ENCODE measurements at places on chromosomes 3 and 15. TPM values are rescaled to one million over a fixed set of nuclear protein-coding genes. Genes with fewer than 3 reads are reported as not detected.
A peak's percentile ranks its signal among the peaks of the same experiment; 100 is the strongest.

SGO1 gene
- total RNA-seq, result 20.8 TPM

SUCLG2 gene
- total RNA-seq, result 36.3 TPM

SLC15A2 gene
- total RNA-seq, result 3.5 TPM

PLS1 gene
- 6.2 TPM for total RNA-seq

CAPN3 gene
- 1.2 TPM for total RNA-seq

MESP1 gene
- total RNA-seq, result 7.5 TPM

GPR62 gene
- not detected for total RNA-seq

- H3K27me3 ChIP-seq, result no peaks in the 10 kb centered on the region
- DNase-seq, result no peak
- H3K4me3 ChIP-seq, result no peak overlapping the region
- no peak overlapping the region for H3K27ac ChIP-seq
- no peaks in the 10 kb centered on the region for H3K36me3 ChIP-seq
Measured at GRCh38 chr3:159166899-159167586, 365.2 kb downstream of the MFSD1 start.

DNA sequence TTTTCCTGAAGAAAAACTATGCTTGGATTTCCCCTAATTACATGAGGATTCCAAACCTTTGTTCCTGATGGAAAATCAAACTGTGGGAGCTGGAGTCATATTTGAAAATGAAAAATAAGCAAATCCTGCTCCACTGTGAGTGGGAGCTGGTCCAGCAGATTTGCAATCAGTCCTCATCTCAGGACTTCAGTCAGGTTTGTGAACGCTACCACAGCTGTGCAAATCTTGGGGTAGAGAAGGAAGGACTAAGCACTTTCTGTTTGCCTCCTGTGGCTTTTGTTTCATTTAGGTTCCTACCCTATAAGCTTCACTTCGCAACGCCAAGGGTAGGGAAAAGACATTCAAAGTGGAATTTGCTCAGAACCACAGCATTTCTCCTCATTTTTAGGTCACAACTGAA lies 238.2 kb downstream of the TUSC7 start:
- H3K27me3 ChIP-seq, result no peaks in the 10 kb centered on the region
- H3K4me1 ChIP-seq, result no peaks in the 10 kb centered on the region
- H3K27ac ChIP-seq, result no peak overlapping the region
- no peak overlapping the region for H3K4me3 ChIP-seq

GRCh38 chr3:78785004-78785403 lies 982.8 kb downstream of the ROBO1 start:
- DNase-seq, result no peak
- no peaks in the 10 kb centered on the region for H3K27me3 ChIP-seq
- H3K36me3 ChIP-seq, result no peaks in the 10 kb centered on the region
- no peak overlapping the region for H3K27ac ChIP-seq
- no peaks in the 10 kb centered on the region for H3K4me1 ChIP-seq

DNA sequence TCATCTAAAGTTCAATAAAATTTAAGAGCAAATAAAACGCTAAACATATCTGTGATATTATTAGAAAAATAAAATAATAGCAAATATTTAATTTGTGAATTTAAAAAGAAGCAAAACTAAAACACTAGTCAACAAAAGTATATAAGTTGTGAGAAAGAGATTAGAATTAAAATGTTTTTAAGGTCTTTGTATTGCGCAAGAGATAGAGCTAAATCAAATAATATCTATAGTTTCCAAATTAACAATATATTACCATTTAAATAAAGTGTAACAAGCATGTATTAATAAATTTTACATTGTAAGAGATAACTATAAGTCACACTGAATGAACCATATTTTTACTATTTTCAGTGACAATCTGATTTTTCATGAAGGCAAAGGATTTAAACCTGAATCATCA lies 74.2 kb downstream of the PLSCR2 start:
- H3K4me3 ChIP-seq, result no peak overlapping the region
- no peak for DNase-seq
- no peaks in the 10 kb centered on the region for H3K36me3 ChIP-seq
- peaks cover 6% of the 10 kb centered on the region for H3K27me3 ChIP-seq
- H3K27ac ChIP-seq, result no peak overlapping the region

- no peak for DNase-seq
- no peaks in the 10 kb centered on the region for H3K36me3 ChIP-seq
- no peak overlapping the region for H3K4me3 ChIP-seq
- no peaks in the 10 kb centered on the region for H3K4me1 ChIP-seq
Measured at GRCh38 chr3:68162644-68163043, 508.2 kb upstream of the SUCLG2 start.

DNA sequence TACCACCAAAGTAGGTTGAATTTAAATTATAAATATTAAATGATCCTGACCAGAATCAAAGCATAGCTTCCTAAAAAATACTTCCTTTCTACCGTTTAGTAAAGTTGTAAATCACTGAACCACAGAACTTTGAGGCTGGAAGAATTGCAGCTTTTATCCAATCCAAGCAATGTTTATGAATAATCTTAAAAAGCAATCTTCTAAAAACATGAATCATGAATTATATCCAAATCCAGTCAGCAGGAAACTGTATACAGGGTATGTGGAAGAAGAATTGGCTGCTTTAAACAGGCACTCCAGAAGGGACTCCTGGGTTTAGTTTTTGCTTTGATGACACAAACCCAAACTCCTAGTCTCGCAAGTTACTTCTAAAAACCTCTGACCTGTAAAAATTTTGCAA lies 30.2 kb downstream of the HEG1 start:
- no peak for DNase-seq
- H3K27ac ChIP-seq, result no peak overlapping the region
- H3K36me3 ChIP-seq, result peaks cover 96% of the 10 kb centered on the region
- no peak overlapping the region for H3K4me3 ChIP-seq

DNA sequence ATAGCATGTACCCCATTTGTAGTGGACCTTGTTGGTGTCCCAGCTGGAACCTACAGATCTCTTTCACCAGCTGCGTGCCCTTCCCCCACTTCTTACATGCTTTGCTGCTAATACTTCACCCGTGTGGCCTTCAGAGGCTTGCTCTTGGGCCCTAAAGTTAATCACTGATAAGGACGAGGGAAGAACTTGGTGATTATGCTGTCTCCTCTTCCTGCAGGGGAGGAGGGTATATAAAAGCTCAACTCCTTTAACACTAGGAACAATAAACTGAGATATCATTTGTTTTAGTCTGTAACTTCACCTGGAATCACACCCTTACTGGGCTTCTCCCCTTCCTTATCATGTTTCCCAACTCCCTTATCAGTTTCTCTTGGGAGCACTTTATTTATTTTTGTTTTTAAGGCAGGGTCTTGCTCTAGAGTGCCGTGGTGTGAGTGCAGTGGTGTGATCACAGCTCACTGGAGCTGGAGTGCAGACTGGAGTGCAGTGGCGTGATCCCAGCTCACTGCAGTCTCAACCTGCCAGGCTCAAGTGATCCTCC lies 43.2 kb upstream of the PIK3R4 start:
- H3K4me1 ChIP-seq, result no peaks in the 10 kb centered on the region
- DNase-seq, result no peak
- no peak overlapping the region for H3K4me3 ChIP-seq
- no peak overlapping the region for H3K27ac ChIP-seq
- peaks cover 39% of the 10 kb centered on the region for H3K27me3 ChIP-seq

- peaks cover 74% of the 10 kb centered on the region for H3K4me1 ChIP-seq
- no peak overlapping the region for H3K27ac ChIP-seq
- H3K36me3 ChIP-seq, result peaks cover 48% of the 10 kb centered on the region
- DNase-seq, result no peak
- no peaks in the 10 kb centered on the region for H3K27me3 ChIP-seq
Measured at GRCh38 chr3:141234283-141234682, 2.7 kb downstream of the PXYLP1 start.

DNA sequence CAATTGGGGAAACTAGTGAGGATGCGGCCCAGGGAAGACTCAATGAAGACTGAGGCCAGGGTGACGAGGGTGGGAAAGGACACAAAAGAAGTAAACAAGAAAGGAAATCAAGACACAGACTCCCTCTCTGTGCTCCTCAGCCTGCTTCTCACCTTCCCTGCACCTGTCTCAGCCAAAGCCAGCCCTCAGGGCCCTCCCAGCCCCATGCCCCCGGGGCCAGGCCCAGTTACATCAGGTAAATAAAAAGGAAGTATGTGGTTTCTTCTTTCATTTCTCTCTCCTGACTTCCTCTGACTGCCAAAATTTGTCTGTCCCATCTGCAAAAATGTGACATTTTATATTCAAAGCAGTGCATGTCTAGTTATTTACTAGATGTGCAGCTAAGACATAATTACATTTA lies 328.0 kb downstream of the UACA start:
- peaks cover 28% of the 10 kb centered on the region for H3K27me3 ChIP-seq
- H3K4me1 ChIP-seq, result peaks cover 17% of the 10 kb centered on the region
- no peak overlapping the region for H3K4me3 ChIP-seq
- H3K27ac ChIP-seq, result no peak overlapping the region
- no peaks in the 10 kb centered on the region for H3K36me3 ChIP-seq
- DNase-seq, result no peak

GRCh38 chr15:46280762-46281542 lies 646.1 kb downstream of the SQOR start:
- H3K4me3 ChIP-seq, result no peak overlapping the region
- no peaks in the 10 kb centered on the region for H3K27me3 ChIP-seq
- H3K36me3 ChIP-seq, result no peaks in the 10 kb centered on the region
- no peak for DNase-seq
- no peaks in the 10 kb centered on the region for H3K4me1 ChIP-seq

DNA sequence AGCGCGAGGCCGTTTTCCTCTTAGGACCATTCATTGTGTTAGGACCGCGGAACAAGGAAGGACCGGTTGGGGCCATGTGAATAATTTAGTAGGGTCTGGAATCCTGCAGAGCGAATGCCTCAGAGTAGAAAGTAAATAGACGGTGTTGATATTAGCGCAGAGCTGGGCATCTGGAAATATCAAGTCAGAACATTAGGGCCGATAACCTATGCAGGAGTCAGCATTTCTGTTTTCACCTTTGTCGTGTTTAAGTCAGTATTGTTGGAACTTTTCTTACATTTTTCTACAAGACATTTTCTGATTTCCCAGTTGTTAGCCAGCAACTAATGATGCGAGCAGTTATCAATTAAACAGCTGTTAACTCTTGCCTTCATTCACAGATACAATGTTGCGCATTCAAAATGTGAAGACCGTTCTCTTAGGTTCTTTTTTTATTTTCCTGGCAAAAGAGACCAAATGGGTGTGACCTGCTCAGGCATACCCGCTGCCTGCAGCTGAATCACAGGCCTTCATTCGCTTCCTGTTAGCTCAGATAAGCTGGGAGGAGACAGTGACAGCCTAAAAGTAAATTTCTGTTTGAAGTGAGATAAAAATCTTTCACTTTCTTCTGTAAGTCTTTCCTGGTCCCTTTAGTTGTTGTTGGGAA lies 966 bp upstream of the PKM start:
- DNase-seq, result peak; percentile 48
- H3K27me3 ChIP-seq, result no peaks in the 10 kb centered on the region
- H3K4me1 ChIP-seq, result peaks cover 30% of the 10 kb centered on the region
- peaks cover 33% of the 10 kb centered on the region for H3K36me3 ChIP-seq
- peak overlapping the region; percentile 100 for H3K27ac ChIP-seq

GRCh38 chr3:17065315-17065714 lies 180.6 kb downstream of the PLCL2 start:
- H3K4me1 ChIP-seq, result peaks cover 16% of the 10 kb centered on the region
- DNase-seq, result no peak
- H3K27ac ChIP-seq, result no peak overlapping the region
- H3K27me3 ChIP-seq, result no peaks in the 10 kb centered on the region

DNA sequence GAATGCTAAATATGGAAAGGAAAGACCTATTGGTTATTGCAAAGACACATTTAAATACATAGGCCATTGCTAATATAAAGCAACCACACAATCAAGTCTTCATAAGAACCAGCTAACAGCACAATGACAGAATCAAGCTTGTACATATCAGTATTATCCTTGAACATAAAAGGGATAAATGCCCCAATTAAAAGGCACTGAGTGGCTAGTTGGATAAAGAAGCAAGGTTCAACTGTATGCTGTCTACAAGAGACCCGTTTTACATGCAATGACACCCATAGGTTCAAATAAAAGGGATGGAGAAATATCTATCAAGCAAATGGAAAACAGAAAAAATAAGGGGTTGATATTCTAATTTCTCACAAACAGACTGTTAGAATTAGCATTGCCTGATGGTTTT lies 706.1 kb downstream of the EPHA3 start:
- H3K4me3 ChIP-seq, result no peak overlapping the region
- H3K27ac ChIP-seq, result no peak overlapping the region
- no peaks in the 10 kb centered on the region for H3K4me1 ChIP-seq
- H3K36me3 ChIP-seq, result no peaks in the 10 kb centered on the region
- no peaks in the 10 kb centered on the region for H3K27me3 ChIP-seq

- DNase-seq, result no peak
- H3K27ac ChIP-seq, result no peak overlapping the region
- H3K4me1 ChIP-seq, result peaks cover 6% of the 10 kb centered on the region
- H3K4me3 ChIP-seq, result no peak overlapping the region
- H3K36me3 ChIP-seq, result peaks cover 5% of the 10 kb centered on the region
Measured at GRCh38 chr3:184082465-184082864, 14.4 kb upstream of the HTR3E start.

GRCh38 chr3:34683851-34684250 lies 885.4 kb downstream of the PDCD6IP start:
- no peak overlapping the region for H3K27ac ChIP-seq
- no peaks in the 10 kb centered on the region for H3K36me3 ChIP-seq
- H3K4me3 ChIP-seq, result no peak overlapping the region
- DNase-seq, result no peak

DNA sequence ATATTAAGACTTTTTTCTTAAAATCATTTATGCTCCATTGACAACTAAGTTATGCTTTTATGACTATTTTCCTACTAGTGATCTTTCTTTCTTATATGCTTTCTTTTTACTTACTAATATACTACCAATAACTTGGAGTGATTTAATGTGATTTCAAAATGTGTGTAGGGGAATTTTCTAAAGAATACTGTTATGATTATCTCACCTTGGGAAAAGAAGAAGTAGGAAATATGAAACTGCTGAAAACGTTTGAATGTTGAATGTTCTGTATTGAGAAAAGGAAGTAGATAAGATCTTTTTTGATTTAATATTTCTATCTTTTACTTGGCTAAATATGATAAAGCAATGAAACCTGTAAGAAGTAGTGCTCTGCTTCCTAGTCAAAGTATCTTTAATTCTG lies 7.8 kb upstream of the CD200R1 start:
- H3K27ac ChIP-seq, result no peak overlapping the region
- H3K4me1 ChIP-seq, result peaks cover 52% of the 10 kb centered on the region
- no peaks in the 10 kb centered on the region for H3K36me3 ChIP-seq
- H3K27me3 ChIP-seq, result peaks cover 5% of the 10 kb centered on the region
- no peak overlapping the region for H3K4me3 ChIP-seq

DNA sequence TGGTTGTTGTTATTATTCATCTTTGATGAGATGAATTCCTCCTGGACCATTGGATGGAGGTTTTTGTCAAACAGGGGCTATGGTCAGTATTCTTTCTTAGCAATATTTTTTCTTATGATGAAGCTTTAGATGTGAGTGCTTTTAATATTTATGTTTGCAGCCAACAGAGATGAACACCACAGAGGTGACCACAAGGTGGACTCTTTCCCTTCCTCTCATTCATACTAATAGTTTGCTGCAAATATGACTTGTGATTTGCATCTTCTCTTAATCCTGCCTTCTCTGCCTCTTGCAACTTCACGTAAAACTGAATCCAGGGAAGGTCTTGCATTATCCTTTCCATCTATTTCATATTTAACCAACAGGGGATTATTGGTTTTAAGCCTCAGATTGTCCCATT lies 473.1 kb upstream of the UBE2E2 start:
- no peak overlapping the region for H3K27ac ChIP-seq
- DNase-seq, result no peak
- no peak overlapping the region for H3K4me3 ChIP-seq
- H3K27me3 ChIP-seq, result no peaks in the 10 kb centered on the region
- H3K4me1 ChIP-seq, result no peaks in the 10 kb centered on the region

All from activated T-helper 2 cell treated with anti-CD3 and anti-CD28 coated beads, Interferon-gamma antibody, Interleukin-2, Interleukin-4, amounts not matched to agents 10 μg/mL and 5 μg/mL and 100 μg/mL, durations not matched to agents 14 hours and 24 hours and 36 hours (primary cell).